CD14-positive monocyte (primary cell): ENCODE measurements at places on chromosomes 1 and 21.

DNA sequence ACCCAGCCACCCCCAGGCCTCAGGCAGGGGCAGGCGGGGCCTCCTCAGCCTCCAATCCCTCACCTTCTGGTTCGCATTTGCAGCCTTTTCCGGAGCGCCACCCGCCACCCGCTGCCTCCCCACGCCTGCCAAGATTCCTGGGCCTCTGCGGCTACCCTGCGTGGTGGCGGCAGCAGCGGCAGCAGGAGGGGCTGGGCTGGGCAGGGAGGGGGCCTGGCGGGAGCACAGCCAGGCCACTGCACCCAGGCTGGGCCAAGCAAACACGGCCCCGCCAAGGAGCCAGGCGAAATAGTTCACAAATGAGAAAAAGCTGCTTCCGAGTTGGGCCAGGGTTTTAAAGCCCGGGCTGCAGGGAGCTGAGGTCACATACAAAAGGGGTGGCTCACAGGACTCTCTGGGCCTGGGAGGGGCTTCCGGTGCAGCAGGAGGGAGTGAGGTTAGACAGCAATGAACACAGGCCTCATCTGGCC is 9.8 kb downstream of the COL8A2 start:
- no peak for DNase-seq

- no peak for DNase-seq
These were observed 19.4 kb upstream of the LRRN2 start for GRCh38 chr1:204704794-204705492.

GRCh38 chr1:163170331-163170730 is 32.4 kb downstream of the RGS5 start:
- no peak for DNase-seq

- DNase-seq = no peak
These were observed 546 bp upstream of the ZNF697 start for GRCh38 chr1:119648620-119649004.

DNA sequence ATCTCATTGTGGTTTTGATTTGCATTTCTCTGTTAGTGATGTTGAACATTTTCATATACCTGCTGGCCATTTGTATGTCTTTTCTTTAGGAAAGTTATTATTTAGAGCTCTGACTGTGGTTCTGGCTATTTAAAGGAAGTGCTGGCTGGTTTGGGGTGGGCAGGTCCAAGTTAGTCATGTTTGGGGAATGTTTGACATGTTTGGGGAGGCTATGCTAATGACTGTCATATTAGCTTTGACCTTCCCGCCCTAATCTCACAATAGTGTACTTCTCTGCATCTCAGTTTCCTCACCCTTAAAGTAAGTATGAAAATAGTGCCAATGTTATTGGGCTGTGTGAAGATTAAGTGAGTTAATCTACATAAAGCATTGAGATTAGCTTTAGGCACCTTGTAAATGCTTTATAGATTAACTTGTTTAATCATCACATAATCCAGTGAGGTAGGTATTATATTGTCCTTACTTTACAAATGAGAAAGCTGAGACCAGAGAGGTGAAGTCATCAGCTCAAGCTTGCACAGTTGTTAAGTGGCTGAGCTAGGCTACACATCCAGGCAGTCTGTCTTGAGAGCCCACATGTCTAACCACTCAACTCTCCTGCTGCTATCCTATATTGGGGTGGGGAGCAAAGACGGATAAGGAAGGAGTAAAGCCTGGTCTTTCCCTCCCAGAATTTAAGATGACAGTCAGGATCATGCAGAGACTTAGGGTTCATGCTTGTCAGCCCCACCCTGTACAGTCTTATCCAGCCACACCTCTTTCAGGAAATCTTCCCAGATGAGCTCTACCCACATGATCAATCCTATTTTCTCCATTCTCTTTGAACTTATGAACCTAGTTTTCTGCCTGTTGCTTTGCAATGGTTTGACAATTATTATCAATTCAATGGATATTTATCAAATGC is 22.8 kb upstream of the CRNN start:
- DNase-seq = no peak

DNA sequence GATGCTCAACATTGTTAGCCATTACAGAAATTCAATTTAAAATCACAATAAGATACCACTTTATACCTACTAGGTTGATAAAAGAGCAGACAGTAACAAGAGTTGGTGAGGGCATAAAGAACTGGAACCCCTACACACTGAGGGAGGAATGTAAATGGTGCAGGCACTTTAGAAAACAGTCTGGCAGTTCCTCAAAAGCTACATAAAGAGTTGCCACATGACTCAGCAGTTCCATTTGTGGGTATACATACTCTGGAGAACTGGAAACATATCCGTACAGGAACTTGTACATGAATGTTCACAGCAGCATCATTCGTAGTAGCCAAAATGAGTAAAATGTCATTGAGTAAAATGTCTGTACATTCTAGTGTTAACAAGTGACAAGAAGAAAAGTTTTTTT is 17.0 kb downstream of the NSL1 start:
- no peak for DNase-seq

DNA sequence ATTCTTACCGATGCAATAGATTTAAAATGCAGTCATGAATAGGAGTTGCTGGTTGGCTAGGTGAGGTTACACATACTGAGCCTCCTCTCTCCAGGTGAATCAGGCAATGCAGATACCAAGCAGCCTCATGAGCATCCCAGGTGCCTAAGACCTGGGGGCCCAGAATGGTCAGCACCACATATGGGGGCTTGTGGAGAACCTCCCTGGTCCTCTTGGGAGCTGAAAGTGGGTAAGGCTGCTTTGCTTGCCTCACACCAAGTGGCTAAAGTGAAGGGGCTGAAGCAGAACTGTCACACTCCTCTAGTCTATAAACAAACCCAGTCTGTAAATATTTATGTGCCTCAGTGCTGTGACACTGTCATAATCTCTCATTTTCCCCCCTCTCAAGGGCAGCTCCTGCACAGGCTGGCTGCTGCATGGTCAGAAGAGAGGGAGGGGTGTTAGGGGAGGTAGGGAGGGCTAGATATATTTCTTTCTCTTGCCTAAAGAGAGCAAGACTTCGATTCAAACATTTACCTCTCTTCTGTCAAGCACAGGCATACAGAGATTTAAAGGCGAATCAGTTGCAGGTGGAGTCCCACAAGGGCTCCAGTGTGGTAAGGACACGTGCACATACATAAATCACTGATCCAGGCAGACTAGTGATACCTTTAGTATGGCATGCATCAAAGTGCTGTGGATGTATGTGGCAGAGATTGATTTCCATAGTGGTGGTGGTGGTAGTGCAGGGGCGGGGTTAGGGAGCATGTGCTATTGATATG is 157.9 kb upstream of the TNR start:
- no peak for DNase-seq

- DNase-seq = peak; percentile 24
These were observed 15.3 kb downstream of the CD2 start for GRCh38 chr1:116769561-116769977.

DNA sequence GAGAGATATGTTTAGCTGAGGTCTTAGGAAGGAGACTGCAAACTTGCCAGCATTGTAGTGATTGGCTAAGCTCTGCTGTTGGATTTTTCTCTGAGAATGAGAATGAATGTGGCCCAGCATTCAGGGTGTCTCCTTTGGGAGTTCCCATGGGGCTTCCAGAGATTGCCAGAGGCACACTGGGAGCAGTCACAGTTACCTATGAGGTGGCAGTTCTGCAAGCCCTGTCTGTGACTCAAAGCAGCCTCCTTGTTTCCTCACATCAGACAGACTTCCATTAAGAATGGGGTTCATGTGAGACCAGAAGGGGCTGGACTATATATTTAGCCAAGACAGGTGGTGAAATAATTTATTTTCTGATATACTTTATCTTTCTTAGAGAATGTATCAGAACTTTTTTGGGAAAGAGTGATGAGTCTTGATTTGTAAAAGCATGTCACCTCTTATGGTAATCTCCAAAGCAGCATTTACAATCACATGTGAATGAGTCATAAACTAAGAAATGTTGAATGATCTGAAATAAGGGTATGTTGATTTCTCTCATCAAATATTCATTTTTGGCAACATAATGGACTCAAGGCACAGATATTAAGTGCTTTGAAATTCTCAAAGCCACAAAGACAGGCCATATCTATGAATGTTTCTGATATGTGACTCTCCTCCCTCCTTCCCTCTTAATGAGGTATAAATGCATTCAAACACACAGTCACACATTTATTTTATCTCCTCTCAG is 9.5 kb upstream of the SLC19A2 start:
- DNase-seq = no peak

- no peak for DNase-seq
These were observed 4.1 kb downstream of the ILDR2 start for GRCh38 chr1:166971252-166971651.

- no peak for DNase-seq
These were observed 4.4 kb downstream of the PLOD1 start for GRCh38 chr1:11938722-11939526.
